Uterus (tissue), 4 donors: ENCODE measurements at places on chromosomes 1 and 21. TPM values are rescaled to one million over a fixed set of nuclear protein-coding genes. Genes with fewer than 3 reads are reported as not detected.

The TBX15 gene
- not detected for total RNA-seq

The OR2L2 gene
- not detected for total RNA-seq

- no peak for DNase-seq
These were observed 524.2 kb downstream of the KIF26B start for GRCh38 chr1:245678860-245679411.

The ADGRB2 gene
- total RNA-seq = not detected

DNA sequence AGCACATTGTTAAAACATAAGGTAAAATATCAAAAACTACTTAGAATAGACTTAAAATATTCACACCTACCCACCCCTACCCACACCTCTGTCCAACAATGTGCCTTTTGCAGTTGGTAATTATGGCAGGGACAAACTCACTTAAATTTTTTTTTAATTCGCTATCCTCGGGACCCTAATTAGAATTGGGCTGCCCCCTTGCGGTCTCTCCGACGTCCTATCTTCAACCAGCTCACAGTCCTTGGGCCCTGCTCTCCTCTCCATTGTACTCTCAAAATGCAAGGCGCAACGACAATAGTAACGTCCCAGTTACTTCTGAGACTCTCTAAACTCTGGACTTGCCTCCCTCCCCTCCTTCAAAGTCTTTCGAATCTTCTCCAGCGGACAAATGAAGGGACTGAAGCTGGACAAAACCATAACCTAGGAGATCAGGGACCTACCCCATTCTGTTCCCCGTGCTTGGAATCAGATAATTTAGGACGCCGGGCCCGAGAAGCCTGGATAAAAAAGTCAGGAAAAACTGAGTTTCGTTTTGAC is 1.1 kb upstream of the CIART start:
- DNase-seq = peak; percentile 74

GRCh38 chr1:27992276-27992675 is 32.5 kb downstream of the XKR8 start:
- no peak for DNase-seq

The CHODL gene
- total RNA-seq = 69.8 TPM

DNA sequence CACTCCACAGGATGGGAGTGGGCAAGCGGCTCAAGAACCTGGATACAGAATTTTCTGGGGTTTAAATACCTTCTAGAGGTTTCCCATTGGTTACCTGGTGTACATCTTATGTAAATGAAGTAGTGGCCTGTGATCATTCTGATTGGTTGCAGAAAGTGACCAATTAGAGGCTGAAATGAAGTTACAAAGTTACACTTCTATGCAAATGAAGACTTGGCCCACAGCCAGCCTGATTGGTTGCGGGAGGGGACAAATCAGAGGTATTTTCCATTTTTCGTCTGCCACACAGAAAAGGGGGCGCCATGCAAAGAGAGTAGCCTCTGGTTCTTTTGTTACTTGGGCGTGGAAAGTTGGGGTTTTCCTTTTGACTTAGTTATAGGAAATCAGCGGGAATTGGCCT is 8.9 kb downstream of the KCNAB2 start:
- DNase-seq = no peak

DNA sequence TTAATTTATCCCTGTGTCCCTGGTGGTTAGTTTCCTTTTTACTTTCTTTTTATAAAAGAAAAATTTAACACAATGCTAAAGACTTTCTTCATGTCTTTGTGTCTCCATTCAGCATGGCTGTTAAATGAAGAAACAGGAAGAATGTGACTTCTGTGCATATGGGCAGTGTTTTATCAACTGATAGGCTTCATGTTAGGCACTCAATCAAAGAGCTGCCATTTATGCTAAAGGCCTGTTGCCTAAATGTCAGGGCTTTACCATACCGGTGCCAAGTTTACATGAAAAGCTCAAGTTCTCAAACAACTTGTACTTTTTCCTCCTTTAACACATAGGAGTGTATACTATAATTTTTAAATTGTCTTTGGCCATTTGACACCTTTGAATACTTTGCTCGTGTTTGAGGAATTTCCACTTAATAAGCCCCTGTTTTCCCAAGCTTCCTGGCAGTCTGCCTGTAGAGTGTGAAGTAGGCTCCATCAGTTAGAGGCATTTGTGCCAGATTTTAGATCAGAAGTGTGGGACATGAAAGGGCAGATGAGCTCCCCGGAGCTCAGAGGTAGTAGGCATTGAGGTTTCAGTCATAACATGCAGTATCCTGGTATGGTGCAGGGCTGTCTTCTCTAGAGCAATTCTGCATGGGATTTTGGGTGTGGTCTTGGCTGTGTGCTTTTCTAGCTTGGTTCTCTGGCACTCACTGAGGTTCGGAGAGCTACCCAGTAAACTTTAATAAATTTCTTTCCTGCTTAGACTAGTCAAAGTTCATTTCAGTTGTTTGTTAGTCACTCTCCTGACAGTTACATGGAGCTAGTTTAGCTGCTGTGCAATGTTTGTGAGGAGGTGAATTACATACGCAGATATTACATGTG is 119.0 kb downstream of the LEPR start:
- no peak for DNase-seq

GRCh38 chr1:206686478-206687249 is 2.0 kb downstream of the MAPKAPK2 start:
- no peak for DNase-seq

- no peak for DNase-seq
These were observed 77.1 kb downstream of the PGBD5 start for GRCh38 chr1:230349020-230349393.
